ENCODE measurements at places on chromosomes 3 and 15.

DNA sequence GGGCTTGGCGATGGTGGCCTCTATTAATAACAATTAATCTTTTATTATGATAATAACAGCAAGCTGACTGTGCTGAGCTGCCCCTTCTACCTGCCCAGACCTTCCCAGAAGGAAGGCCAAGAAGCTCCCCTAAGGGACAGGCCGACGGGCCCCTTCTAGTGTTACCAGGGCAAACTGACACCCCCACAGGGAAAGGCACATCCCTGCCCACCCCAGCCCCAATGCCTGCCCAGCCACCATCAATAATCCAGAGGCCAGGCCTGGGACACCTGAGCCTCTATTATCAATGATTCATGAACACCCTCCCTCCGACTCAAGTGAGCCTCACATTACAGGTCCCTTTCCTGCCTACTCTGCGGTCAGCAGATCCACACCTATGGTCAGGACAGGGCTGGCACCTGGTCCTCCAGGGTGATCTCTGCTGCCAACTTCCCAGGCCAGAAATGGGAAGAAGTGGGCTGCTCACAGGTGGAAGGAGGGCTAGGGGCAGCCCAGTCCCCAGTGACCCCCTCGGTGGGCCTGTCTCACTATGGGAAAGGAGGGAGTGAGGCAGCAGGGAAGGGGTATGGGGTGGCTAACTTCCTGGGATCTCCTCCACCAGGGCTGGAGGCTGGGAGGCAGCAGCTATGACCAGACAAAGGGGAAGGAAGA lies 1.8 kb downstream of the TWF2 start:
- no peaks in the 10 kb centered on the region for H3K27me3 ChIP-seq
- peak; percentile 24 for DNase-seq
- peak overlapping the region; percentile 76 for H3K27ac ChIP-seq
- peaks cover 21% of the 10 kb centered on the region for H3K36me3 ChIP-seq

DNA sequence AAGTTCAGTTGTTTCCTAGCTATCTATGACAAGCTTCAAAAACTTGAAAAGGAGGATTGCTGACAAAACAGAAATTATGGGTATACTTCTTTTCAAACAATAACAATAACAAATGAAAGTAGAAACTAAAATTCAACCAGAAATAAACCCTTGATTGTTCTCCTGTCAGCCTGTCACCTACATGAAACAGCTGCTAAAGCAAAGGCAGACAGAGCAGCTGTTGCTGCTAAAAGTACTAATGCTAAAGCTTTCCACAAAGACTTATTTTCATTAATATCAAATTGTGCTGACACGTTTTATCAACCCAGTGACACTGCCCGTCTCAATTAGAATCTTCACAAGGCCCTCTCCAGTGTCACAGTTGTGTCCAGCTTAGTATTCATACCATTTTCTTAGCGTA lies 533.2 kb upstream of the GBE1 start:
- no peaks in the 10 kb centered on the region for H3K36me3 ChIP-seq
- H3K27ac ChIP-seq: no peak overlapping the region
- H3K27me3 ChIP-seq: no peaks in the 10 kb centered on the region
- H3K4me3 ChIP-seq: no peak overlapping the region

DNA sequence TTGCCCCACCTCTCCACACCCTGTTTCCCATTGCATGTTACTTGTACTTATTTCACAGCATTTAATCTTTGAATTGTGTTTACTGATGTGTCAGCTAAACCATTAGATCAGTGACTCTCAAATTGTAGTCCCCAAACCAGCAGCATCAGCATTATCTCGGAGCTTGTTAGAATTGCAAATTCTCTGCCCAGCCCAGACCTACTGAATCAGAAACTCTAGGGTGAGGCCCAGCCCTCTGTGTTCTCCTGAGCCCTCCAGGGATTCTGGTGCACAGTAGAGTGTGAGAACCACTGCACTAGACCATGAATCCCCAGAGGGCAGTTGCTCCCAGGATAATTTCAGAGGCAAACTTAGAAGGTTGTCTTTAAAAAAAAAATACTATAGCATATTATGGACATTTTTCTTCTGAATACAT lies 13.0 kb downstream of the PLD1 start:
- no peaks in the 10 kb centered on the region for H3K36me3 ChIP-seq
- no peak overlapping the region for H3K27ac ChIP-seq
- H3K27me3 ChIP-seq: peaks cover 3% of the 10 kb centered on the region
- no peak overlapping the region for H3K4me3 ChIP-seq
- DNase-seq: no peak
- H3K4me1 ChIP-seq: no peaks in the 10 kb centered on the region

GRCh38 chr15:39232512-39232911 lies 348.4 kb upstream of the THBS1 start:
- peaks cover 2% of the 10 kb centered on the region for H3K4me1 ChIP-seq
- no peak for DNase-seq
- H3K27me3 ChIP-seq: peaks cover 5% of the 10 kb centered on the region
- no peak overlapping the region for H3K4me3 ChIP-seq
- no peak overlapping the region for H3K27ac ChIP-seq
- no peaks in the 10 kb centered on the region for H3K36me3 ChIP-seq

DNA sequence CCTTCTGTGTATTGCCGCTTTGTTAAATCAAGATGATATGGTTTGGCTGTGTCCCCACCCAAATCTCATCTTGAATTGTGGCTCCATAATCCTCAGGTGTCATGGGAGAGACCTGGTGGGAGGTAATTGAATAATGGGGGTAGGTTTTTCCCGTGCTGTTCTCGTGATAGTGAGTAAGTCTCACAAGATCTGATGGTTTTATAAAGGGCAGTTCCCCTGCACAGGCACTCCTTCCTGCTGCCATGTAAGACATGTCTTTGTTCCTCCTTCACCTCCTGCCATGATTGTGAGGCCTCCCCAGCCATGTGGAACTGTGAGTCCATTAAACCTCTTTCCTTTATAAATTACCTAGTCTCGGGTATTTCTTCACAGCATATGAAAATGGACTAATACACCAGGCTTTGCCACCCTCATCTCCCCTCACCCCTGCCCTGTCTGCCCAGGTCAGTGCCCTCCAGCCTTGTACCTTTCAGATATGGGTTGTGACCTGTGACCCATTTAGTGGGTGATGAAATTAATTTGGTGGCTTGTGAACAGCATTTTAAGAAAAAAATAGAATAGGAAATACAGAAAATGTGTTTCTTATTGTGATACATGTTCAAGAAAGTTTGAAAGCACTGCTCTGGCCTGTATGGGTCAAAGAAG lies 56.1 kb upstream of the MCF2L2 start:
- no peak overlapping the region for H3K4me3 ChIP-seq
- peaks cover 3% of the 10 kb centered on the region for H3K4me1 ChIP-seq
- peaks cover 2% of the 10 kb centered on the region for H3K27me3 ChIP-seq
- H3K27ac ChIP-seq: no peak overlapping the region
- H3K36me3 ChIP-seq: peaks cover 2% of the 10 kb centered on the region
- no peak for DNase-seq

DNA sequence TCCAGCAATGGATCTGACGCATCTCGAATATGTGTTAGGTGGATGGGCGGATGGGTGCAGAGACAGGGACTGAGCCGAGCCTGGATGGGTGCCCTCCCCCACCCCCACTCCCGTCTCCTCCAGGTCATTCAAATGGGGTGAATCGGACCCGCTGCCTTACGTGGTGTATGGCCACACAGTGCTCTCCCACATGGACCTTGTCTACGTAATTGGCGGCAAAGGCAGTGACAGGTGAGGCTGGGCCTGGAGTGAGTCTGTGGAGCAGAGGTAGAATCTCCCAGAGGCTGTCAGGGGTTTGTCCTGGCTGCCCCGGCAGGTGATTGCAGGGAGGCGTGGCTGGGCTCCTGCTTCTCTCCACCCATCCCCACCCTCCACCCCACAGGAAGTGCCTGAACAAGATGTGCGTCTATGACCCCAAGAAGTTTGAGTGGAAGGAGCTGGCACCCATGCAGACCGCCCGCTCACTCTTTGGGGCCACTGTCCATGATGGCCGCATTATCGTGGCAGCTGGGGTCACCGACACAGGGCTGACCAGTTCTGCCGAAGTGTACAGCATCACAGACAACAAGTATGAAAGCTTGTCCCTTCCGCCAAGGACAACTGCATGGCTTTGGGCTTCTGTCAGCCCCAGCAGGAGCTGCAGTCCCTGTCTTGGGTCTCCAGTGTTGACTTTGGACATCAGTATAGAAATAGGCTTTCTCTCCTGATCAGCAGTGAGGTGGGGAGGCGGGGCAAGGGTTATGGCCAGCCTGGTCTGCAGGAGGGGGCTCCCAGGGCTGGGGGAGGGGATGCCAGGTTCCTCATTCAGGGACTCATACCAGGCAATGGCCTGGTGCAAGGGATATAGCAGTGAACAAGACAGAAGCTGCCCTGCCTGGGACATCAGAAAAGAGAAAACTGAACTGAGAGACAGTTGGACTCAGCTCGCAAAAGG lies 3.4 kb downstream of the KLHL40 start:
- H3K27me3 ChIP-seq: peaks cover 21% of the 10 kb centered on the region
- H3K4me3 ChIP-seq: no peak overlapping the region
- H3K4me1 ChIP-seq: peaks cover 2% of the 10 kb centered on the region

- H3K4me1 ChIP-seq: peaks cover 3% of the 10 kb centered on the region
- H3K27me3 ChIP-seq: peaks cover 16% of the 10 kb centered on the region
- DNase-seq: no peak
- H3K36me3 ChIP-seq: no peaks in the 10 kb centered on the region
These were observed 6.9 kb downstream of the SLC38A3 start for GRCh38 chr3:50211930-50212329.

- H3K4me1 ChIP-seq: no peaks in the 10 kb centered on the region
- H3K27me3 ChIP-seq: peaks cover 13% of the 10 kb centered on the region
- no peaks in the 10 kb centered on the region for H3K36me3 ChIP-seq
- no peak overlapping the region for H3K27ac ChIP-seq
- no peak for DNase-seq
- H3K4me3 ChIP-seq: no peak overlapping the region
These were observed 116.9 kb downstream of the ALDH1A2 start for GRCh38 chr15:57948351-57949289.

GRCh38 chr3:116390318-116390717 lies 55.0 kb downstream of the LSAMP start:
- H3K27ac ChIP-seq: no peak overlapping the region
- H3K36me3 ChIP-seq: no peaks in the 10 kb centered on the region
- no peaks in the 10 kb centered on the region for H3K27me3 ChIP-seq
- no peak for DNase-seq

GRCh38 chr15:68620721-68621527 lies 42.1 kb downstream of the CORO2B start:
- peaks cover 9% of the 10 kb centered on the region for H3K27me3 ChIP-seq
- no peaks in the 10 kb centered on the region for H3K36me3 ChIP-seq
- no peak for DNase-seq

GRCh38 chr15:80208758-80209734 lies 43.0 kb downstream of the CTXND1 start:
- no peak overlapping the region for H3K27ac ChIP-seq
- no peak for DNase-seq
- peaks cover 35% of the 10 kb centered on the region for H3K27me3 ChIP-seq
- no peaks in the 10 kb centered on the region for H3K36me3 ChIP-seq
- H3K4me3 ChIP-seq: no peak overlapping the region

DNA sequence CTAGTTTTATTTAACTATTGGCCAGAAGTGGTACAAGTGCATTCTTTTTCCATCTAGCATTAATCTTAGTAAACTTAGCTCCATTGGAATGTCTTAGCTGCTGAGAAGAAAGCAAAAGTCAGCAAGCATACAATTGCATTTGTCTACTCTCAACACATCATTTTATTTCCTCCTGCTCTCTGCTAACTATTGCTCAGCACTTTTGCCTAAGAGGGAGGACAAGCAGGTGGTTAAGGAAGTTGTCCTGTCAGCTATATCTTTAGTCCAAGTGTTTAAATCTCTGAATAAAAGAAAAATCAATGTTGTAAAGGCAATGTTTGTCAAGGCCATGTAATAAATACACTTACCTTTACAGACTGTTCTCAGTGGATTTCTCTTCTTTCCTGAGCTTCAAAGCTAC lies 51.0 kb downstream of the FHIT start:
- DNase-seq: no peak
- peaks cover 3% of the 10 kb centered on the region for H3K36me3 ChIP-seq
- no peaks in the 10 kb centered on the region for H3K27me3 ChIP-seq
- no peak overlapping the region for H3K27ac ChIP-seq

DNA sequence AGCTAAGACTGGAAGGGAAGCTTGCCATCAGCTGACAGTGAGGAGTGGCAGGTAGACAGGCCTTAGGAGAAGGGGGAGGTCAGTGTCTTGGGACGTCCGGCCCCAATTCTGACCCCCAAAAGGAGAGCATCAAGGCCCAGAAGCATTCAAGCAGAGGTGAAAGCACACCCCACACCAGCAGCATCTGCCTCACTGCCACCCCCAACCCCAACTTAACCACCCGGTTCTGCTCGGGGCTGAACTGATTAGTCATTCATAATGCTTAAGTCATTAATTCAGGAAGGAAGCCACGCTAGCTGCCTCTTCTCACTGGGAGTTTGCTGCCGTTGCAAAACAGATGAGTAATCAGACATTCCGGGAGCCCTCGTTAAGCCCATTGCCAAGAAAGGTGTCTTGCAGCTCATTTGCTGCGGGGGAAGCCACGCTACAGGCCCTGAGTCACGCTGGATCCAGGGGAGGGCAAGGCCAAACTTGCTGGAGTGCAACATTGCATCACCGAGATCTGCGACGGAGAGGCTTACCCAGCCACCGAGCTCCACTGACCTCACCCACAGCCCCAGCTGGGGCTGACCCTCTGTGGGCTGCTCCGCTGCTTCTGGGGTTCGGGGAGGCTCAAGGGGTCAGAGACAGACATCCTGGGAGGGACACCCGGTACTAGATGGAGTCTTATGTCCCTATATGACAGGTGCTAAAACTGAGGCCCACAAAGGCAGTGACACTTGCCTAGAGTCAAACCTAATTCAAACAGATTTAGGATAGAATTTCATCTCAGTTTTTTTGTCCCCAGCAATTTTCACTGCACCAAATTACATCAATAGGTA lies 46.4 kb upstream of the HES1 start:
- H3K36me3 ChIP-seq: no peaks in the 10 kb centered on the region
- H3K27ac ChIP-seq: no peak overlapping the region
- DNase-seq: no peak

GRCh38 chr3:69970827-69971226 lies 28.7 kb upstream of the SAMMSON start:
- no peak overlapping the region for H3K4me3 ChIP-seq
- H3K4me1 ChIP-seq: no peaks in the 10 kb centered on the region
- DNase-seq: no peak
- no peak overlapping the region for H3K27ac ChIP-seq

Data from activated naive CD8-positive, alpha-beta T cell treated with anti-CD3 and anti-CD28 coated beads, Interleukin-2, amount 10 ng/mL, durations not matched to agents 7 days and 5 days (primary cell).